Activated CD8-positive, alpha-beta memory T cell treated with anti-CD3 and anti-CD28 coated beads for 4 hours (primary cell): ENCODE measurements at places on chromosomes 16 and 17.

DNA sequence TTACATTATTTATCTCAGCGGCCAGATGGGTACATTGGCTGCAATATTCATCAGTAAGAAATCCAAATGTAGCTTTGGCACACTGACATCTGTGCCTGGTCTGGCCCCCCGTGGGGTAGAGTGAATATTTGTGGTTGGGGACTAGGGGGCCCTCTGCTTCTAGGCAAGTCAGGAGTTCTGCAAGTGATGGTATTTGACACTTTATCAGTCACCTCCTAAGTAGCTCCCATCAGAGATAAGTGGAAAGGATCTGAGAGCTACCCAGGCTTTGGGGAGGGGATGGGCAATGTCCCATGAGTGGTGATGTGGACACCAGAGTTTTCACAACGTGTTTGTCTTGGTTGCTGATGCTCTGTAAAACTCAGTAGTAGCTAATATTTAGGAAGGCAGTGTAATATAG lies 609.9 kb upstream of the RBFOX1 start:
- no peak for DNase-seq

GRCh38 chr17:7215136-7215638 lies 4.4 kb downstream of the DLG4 start:
- DNase-seq, result no peak

GRCh38 chr17:47808036-47808829 lies 13.4 kb downstream of the OSBPL7 start:
- DNase-seq, result no peak

GRCh38 chr16:50152351-50152806 lies 727 bp upstream of the TENT4B start:
- DNase-seq, result peak; percentile 43

GRCh38 chr17:45857977-45858708 lies 13.5 kb downstream of the SPPL2C start:
- no peak for DNase-seq

DNA sequence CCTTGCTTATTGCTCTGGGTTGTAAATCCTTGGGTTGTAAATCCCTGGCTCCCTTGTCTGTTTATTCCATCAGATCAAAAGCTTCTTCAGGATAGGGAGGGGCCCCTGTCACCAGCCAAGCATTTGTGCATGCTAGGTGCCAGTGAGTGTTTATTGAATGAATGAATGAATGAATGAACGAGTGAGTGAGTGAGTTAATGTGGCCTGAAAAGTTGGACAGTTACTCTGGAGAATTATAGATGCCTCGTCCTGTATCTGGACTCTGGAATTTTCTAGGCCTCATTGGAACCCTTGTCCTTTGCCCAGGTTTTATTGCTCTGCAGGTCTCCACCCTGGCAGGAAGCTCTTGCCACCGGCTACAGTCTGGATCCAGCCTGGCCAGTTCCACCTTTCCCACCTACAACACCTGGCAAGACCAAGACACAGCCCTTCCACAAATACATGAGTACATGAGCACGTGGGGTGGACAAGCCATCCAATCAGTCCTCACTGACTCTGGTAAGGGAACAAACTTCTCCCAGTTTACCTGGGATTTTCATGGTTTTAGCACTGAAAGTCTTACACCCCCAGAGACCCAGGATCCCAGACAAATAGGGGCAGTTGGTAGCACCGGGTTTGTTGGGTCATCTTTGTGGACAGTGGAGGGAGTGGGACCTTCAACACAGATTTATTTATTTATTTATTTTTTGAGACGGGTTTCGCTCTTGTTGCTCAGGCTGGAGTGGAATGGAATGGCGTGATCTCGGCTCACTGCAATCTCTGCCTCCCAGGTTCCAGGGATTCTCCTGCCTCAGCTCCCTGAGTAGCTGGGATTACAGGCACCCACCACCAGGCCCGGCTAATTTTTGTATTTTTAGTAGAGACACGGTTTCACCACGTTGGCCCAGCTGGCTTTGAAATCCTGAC lies 14.7 kb upstream of the CDH1 start:
- DNase-seq, result no peak

- DNase-seq, result no peak
These were observed 244.2 kb downstream of the SNX29 start for GRCh38 chr16:12220766-12221165.

DNA sequence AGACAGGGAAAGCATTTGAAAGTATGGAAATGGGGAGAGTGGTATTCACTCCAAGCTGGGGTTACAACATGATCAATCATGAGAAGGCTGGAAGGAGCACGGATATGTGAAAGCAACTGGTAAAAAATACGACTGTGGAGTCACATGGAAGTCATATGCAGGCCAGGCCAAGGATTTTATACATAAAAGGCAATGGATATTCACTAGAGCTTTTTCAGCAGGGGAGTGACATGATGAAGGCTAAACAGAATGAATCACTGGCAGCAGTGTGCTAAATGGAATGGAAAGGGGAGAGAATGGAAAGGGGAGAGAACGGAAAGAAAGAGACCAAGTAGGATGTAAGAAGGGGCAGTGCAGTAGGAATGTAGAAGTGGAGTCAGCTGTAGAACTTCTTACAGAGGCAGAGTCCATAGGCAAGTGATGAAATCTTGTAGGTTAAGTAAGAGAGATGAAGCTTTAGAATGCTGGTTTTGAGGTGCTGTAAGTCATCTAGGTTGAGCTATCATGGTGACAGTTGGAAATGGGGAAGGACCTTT lies 13.0 kb upstream of the NETO2 start:
- no peak for DNase-seq

- DNase-seq, result no peak
These were observed 5.3 kb upstream of the HEXD start for GRCh38 chr17:82412535-82413520.

DNA sequence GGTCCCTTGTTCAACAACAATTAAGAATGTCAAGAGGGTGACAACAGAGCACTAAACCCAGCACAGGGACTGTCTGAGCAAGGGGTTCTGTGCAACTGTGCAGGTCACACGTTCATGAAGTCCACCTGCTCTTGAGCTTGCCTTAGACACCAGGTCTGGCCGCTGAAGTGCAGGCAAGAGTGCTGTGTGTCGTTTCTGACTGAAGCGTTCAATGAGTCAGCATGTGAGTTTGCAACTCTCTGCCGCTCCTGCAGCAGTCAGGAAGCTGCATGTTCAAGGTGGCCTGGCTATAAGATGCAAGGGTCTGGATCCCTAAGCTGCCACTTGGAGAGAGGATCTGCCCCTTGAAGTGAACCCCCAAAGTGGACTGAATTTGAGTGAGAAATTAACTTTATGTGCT lies 332.7 kb upstream of the HSBP1 start:
- DNase-seq, result no peak

DNA sequence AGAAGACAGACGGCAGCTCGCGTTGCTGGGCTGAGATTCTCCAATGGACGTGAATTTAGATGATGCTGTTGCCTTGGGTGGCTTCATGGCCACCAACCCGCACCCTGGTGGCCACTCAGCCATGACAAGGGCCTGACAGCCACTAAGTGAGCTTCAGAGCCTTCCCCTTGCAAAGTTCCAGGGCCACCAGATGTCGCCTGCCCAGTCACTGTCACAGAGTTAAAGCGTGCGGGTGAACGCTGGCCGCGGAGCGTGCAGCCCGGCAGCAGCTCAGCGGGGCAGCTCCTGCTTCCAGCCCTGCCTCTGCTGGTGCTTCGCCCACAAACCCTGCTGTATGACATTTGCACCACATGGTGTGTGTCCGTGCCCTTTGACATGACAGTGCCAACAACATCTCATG lies 13.3 kb upstream of the KREMEN2 start:
- DNase-seq, result no peak

DNA sequence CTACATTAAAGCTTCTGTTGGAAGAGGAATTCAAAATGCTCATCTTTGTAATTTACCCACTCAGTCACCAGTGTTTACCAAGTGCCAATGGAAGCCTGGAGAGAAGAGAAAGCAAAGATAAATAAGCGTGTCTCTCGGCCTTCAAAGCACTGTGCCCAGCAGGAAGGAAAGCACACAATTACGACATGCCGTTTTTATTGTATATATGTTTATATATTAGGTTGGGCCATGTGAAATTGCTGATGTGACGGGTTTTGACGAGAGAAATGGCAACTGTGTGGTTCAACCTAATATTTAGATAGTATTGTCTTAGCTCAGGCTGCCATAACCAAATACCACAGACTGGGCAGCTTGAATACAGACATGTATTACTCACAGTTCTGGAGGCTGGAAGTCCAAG lies 79.3 kb upstream of the HSBP1 start:
- DNase-seq, result no peak

GRCh38 chr17:72146371-72146770 lies 25.6 kb downstream of the SOX9 start:
- no peak for DNase-seq

GRCh38 chr17:21365016-21365415 lies 11.1 kb upstream of the KCNJ12 start:
- DNase-seq, result no peak

DNA sequence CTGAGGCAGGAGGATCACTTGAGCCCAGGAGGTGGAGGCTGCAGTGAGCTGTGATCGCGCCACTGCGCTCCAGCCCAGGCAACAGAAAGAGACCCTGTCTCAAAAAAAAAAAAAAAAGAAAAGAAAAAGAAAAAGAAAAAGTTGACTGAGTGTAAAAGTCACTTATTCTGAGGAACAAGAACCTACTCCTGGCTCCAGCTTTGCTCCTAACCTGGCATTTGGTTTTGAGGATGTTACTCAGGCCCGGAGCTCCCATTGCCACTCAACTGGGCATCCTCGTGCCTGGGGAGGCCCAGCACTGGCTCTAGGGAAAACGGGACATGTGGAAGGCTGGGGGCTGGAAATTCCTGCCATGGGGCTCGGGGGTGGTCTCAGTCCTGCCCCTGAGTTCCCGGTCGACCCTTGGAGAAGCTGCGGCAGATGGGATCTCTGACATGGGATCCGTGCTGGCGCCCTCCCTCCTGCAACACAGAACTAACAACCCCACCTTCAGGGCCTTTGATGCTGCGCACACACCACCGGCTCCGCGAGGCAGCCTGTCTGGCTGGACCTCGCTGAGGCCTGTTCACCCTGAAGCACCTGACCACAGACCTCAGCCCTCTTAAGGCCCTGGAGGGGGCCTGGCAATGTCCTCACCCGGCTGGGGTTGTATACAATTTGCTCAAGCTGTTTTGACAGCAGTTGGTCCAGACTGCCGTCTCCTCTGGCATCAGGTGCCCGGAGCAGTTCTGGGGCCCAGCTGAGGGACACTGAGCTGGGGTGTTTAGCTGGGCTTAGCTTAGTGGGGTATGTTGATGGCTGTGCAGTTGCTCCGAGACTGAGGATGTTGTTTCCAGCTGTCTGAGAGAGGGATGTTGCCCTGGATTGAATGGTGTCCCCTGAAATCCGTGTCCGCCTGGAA lies 12.3 kb downstream of the CD7 start:
- DNase-seq, result no peak

DNA sequence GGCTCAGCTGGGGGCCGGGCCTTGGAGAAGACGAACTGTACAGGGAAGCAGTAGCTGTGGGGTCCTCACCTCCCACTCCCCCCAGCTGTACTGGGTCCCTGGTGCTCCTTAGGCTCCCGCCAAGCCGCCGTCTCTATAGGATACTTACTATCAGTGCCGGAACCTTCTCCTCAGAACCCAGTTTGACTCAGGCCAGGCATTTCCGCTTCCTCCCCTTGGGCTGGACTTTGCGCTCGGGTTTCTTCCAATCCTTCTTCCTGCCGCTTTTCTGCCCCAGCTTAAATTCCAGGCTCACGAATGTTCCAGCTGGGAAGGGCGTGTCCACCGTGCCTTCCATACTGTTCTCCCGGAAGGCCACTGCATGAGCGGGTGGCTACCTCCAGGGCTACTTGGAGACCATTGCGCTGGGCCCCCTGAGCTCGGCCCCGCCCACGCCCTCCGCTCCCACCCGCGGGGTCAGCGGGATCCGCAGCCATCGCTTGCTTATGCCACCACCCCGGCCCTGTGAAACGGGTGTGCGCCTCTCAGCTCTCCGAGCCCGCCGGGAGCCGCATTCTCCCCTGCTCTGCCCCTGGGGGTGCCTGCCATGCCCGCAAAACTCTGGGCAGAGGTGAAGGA lies 1795.9 kb downstream of the TP53TG3F start:
- no peak for DNase-seq

DNA sequence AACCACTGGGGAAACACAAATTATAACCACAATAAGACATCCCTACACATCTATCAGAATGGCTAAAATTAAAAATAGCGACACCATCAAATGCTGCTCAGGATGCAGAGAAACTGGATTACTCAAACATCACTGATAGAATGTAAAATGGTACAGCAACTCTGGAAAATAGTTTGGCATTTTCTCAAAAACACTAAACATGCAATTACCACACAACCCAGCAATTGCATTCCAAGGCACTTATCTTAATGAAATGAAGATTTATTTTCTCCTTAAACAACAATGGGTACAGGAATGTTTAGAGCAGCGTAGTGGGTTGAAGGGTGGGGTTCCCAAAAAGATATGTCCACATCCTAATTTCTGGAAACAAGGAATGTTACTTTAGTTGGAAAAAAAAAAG lies 309.0 kb upstream of the PMFBP1 start:
- no peak for DNase-seq

DNA sequence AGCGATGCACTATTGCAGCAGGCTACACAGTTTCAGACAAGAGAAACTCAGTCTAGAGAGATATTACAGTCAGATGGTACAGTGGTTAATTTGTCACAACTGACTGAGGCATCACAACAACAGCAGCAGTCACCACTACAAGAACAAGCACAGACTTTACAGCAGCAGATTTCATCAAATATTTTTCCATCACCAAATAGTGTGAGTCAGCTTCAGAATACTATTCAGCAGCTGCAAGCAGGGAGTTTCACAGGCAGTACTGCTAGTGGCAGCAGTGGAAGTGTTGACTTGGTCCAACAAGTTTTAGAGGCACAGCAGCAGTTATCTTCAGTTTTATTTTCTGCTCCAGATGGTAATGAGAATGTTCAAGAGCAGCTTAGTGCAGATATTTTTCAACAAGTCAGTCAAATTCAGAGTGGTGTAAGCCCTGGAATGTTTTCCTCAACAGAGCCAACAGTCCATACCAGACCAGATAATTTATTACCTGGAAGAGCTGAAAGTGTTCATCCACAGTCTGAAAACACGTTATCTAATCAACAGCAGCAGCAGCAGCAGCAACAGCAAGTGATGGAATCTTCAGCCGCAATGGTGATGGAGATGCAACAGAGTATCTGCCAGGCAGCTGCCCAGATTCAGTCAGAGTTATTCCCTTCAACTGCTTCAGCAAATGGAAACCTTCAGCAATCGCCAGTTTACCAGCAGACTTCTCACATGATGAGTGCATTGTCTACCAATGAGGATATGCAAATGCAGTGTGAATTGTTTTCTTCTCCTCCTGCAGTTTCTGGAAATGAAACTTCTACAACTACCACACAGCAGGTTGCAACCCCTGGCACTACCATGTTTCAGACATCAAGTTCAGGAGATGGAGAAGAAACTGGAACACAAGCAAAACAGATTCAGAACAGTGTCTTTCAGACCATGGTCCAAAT lies 34.1 kb downstream of the NQO1 start:
- no peak for DNase-seq
